ENCODE measurements at places on chromosomes 12 and 14.

- DNase-seq = no peak
Measured at GRCh38 chr14:38079268-38079667, 128.4 kb upstream of the SSTR1 start.

DNA sequence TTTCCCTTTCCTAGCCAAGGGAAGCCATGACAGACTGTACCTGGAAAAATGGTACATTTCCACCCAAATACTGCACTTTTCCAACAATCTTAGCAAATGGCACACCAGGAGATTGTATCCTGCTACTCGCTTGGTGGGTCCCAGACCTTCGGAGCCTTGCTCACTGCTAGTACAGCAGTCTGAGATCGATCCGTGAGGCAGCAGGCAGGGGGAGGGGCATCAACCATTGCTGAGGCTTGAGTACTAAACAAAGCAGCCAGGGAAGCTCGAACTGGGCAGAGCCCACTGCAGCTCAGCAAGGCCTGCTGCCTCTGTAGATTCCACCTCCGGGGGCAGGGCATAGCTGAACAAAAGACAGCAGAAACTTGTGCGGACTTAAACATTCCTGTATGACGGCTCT, 218.8 kb downstream of the LRIG3 start:
- DNase-seq = no peak

DNA sequence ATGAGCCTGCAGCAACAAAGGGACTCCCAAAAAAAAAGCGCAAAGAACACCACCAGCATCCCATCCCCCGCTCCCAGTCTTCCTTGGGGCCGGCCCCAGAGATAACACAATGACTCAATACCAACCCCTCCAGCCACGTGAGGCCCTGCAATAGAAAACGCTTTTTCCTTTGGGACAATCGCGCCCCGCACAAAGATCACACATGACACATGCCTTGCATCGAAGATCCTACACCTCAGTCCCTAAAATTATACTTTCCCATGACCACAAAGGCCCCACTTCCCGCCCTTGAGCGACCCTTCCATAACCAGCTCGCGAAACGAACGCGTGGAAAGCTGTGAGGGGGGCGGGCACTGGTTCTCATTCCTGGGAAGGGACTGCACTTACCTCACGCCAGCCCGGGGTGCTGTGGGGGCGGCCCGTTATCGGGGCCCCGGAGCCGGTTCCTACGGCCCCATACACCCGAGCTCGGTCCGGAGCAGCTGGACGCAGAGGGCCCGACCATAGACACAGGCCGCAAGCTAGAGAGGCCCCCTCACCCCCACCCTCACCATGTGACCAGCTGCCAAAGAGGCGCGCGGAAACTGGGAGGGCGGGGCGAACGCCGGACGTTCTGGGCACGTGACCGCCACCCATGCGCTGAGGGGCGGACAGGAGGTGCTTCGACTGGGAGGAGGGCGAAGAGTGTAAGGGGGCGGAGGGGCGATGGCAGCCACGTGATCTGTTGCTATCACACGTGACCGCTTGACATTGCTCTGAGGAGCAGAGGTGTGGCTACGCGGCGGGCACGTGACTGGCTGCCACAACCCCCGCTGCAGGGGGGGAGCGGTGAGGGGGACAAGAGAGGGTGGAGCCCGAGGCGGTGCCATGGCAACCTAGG, at the start of gene CDK4:
TSS of gene CDK4 (minus strand) at position 523 of the 880 bp plus-strand sequence. CDS start 593 bp downstream, outside the sequence.
- DNase-seq = peak; percentile 97

- no peak for DNase-seq
Measured at GRCh38 chr12:96130396-96131059, 63.6 kb upstream of the ELK3 start.

DNA sequence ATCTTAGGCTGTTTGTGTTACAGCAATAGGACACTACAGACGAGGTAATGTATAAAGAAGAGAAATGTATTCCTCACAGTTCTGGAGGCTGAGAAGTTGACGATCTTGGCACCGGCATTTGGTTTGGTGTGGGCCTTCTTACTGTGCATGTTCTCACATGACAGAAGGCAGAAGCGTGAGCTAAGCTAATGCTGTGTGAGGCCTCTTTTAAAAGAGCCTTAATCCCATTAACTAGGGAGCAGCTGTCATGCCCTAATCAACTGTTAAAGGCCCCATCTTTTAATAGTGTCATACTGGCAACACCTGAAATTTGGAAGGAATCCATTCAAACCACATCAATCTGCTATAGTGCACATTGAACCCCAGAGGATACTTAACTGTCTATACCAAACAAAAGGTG, 992.9 kb downstream of the GALC start:
- no peak for DNase-seq

- DNase-seq = no peak
Measured at GRCh38 chr14:88951370-88951769, 126.9 kb downstream of the TTC8 start.

DNA sequence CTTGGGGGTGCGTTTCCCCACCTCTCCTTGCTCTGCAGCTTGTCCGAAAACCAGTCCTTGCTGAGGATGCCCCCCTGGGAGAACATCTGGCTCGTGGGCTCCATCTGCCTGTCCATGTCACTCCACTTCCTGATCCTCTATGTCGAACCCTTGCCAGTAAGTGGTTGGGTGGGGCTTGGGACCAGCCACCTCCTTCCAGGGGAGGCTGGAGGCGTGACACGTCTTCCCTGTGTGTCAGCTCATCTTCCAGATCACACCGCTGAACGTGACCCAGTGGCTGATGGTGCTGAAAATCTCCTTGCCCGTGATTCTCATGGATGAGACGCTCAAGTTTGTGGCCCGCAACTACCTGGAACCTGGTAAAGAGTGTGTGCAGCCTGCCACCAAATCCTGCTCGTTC, 57.5 kb downstream of the ANAPC7 start:
- no peak for DNase-seq

DNA sequence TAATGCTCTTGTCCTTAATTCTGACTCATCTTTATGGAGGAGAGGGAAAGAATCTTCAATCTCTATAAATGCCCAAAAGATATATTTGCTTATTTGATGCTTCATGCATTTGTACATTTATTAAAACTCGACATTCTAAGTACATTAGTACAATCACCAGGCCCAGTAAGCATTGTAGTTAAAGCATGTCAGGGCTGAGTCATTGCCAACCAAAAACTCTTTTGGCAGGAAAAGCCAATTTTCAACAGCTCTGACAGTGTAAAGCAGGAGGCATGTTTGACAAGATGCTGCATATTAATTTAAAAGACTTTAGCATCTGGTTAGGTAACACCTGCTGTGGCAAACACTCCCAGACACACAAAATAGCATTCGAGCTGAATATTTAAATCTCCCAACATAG, 290.9 kb downstream of the PPFIA2 start:
- DNase-seq = no peak

DNA sequence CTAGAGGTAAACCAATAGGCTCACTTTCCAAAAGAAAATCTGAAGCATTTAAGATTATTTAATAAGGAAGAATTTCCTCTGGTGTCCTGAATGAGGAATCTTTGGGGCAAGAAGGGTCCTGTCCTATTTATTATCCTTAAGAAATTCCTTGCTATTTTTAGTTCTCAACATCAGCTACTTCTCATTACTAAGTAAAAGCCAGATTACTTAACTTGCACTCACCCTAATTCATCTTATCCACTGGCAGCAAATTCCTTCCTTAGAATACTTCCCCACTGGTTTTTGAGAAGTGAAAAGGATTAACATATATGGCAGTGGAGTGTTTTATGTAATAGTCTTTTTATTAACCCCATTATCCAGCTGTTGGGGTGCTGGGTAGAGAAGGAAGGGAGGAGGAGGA, 767.7 kb downstream of the DIO2 start:
- no peak for DNase-seq

- no peak for DNase-seq
Measured at GRCh38 chr12:74015118-74015517, 522.5 kb upstream of the ATXN7L3B start.

DNA sequence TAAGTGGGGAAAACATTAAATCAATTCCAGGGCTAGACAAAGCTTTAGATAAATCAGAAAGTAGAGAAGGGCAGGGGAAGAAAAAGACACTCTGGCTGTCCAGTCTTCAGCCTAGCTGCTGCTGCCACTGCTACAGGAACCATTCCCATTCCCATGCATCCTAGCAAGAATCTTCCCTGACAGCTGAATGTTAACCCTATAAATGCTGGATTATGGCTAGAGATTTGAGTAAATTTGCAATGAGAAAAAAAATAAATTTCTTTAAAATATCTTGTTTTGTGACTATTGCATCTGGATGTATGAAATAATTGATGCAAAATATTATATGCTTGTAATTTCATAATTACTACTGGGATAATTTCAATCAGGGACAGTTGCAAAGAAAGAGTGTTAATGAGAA, 15.0 kb upstream of the CDKN3 start:
- DNase-seq = no peak

DNA sequence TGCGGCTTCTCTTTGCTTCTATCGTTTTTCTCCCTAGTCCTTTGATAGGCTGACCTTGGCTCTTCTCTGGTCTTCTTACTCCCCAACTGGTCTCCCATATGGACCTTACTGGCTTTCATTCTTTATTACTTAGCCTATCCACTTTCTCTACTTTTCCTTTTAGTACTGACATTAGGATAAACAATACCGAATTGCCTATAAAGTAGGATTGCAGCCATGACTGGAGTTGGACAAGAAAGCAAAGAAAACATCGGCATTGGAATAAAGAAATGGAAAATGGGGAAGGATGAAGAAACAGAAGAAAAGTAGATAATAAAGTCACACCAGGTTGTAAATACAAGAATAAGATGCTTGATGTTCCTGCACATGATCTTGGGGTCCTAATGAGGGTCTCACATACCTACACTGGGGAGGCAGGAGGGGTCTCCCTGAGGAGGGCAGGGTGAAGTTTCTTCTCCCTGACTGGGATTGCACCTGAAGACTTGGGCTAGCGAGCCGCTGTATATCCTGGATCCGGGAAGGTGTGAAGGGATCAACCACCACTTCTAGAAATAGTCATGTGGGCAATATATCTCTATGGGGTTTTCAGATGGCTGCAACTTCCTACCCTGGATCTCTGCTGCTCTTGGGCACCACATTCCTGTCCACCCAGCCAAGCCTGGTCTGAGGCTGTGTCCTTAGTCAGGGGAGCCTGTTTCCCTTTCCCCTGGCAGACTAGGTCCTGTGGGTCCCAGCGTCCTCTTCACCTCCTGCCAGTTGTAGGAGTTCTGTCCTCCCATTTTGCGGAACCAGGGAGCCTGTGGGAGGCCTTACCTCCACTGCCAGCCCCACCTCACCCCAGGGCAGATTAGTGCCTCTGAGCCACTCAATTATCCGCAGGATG, 13.1 kb downstream of the NKX2-1 start:
- no peak for DNase-seq

- DNase-seq = peak; percentile 80
Measured at GRCh38 chr14:68788996-68789820, 3.7 kb downstream of the ZFP36L1 start.

- no peak for DNase-seq
Measured at GRCh38 chr12:66092559-66093269, 37.8 kb downstream of the LLPH start.

- DNase-seq = no peak
Measured at GRCh38 chr14:99426813-99427346, 53.8 kb downstream of the SETD3 start.

DNA sequence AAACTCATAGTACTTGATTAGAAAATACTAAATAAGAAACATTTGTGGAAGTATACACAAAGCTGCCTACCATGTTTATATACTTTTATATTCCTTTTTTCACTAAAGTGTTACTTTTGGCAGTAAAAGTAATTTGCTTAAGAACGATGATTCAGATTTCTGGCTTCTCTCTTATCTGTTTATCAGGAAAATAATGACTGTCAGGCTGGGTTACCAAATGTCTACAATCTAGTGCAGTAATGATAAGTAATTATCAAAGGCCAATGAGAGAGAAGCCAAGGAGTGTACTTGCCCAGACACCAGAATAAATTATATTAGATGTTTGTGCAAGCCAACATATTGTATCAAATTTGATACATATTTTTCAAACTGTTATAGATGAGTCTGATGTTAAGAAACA, 113.4 kb downstream of the RALGAPA1 start:
- no peak for DNase-seq

GRCh38 chr14:77498120-77498979, at the start of gene ISM2:
TSS of gene ISM2 (minus strand) at chr14:77498816. CDS start at chr14:77498793, 23 bp downstream.
- peak; percentile 10 for DNase-seq

DNA sequence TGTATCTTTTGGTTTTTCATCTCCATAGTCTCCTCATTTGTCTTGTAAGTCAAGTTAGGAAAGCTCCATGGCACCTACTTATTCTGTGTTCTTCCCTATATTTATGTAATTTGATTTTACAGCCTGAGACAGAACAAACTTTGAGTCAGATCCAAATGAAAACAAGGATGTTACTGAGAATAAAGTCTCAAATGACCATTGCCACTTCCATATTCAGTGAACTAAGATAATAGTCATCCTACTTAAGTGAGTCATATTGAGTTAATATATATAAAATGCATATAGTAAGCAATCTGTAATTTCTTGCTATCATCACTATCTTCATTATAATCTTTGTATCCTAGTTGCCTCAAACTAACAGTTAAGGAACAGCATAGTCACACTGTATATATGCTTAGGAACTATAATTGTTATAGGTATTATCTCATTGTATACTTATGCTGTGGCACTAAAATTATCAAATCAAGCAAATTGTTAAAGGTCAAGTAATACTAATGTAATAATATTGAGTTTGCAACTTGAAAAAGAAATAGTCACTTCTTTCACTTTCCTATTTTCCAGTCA, 30.8 kb downstream of the TMTC3 start:
- no peak for DNase-seq

DNA sequence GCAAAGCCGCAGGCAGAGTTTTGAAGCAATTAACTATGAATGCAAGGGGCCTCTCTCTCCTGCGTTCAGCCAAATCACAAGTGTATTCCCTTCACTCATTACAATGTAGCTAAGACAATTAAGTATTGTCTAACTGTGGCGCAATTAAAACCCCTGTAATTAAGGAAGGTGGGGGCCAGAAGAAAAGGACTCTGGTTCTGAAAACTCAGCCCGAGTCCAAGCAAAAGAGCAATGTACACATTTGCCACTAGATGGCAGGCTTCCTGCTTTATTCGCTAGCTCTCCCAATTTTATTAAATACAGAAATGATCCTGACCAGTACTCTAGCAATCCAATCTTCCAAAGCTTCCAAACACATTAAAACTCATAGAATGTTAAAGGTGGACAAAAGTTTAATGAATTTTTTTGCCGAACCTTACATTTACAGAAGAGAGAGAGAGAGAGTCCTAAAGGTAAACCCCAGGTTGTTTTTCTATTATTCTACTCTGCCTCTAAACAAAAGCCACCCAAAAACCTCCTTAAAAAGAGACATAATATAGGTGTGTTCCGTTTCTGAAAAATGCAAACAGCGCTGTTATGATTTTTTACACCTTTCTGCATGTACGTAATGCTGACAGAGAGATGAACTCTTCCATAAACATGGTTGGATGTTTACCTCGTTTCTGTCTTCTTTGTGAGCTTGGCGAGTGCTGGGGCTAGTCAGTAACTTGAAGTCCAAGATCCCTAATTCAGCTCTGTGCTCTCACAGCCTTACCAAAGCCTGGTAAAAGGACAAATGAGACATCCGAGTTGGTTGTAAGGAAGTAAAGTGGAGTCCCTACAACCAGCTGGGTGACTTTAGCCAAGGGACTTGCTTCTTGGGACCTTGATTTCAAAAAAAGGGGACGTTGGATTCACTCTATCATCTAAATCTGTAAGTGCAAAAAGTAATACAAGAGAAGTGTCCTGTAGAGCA, 50.9 kb upstream of the VASH1 start:
- DNase-seq = no peak

GRCh38 chr12:12612358-12612757, 682 bp downstream of the CREBL2 start:
- no peak for DNase-seq

GRCh38 chr12:92927055-92927435, 2.0 kb downstream of the EEA1 start:
- DNase-seq = no peak

GRCh38 chr14:93688239-93688666, 100.0 kb downstream of the PRIMA1 start:
- no peak for DNase-seq
